ENCODE measurements at places on chromosomes 12 and 14. TPM values are rescaled to one million over a fixed set of nuclear protein-coding genes. Genes with fewer than 3 reads are reported as not detected.

REP15 gene
- 2.4 TPM for total RNA-seq

CKAP4 gene
- 56.7 TPM for total RNA-seq

PLEKHD1 gene
- total RNA-seq = not detected

PRB4 gene
- not detected for total RNA-seq

DNA sequence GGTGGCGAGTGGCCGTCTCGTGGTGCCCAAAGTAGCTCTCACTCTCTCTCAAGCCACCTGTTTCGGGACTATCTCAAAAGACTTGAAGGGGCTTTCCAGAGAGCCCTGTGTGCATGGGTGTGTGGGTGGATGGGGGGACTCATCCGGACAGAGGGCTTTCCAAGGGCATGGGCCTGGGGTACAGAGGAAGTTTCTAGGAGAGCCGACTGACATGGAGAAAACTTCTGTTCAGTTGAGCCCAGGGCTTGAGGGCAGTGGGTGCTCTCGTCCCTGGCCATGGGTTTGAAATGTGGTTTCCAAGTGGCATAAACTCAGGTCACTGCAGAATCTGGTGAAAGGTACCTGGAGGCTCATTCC lies 47.4 kb upstream of the MEG3 start:
- H3K4me1 ChIP-seq = peaks cover 2% of the 10 kb centered on the region
- H3K27ac ChIP-seq = no peak overlapping the region
- no peak for DNase-seq
- H3K36me3 ChIP-seq = no peaks in the 10 kb centered on the region

DNA sequence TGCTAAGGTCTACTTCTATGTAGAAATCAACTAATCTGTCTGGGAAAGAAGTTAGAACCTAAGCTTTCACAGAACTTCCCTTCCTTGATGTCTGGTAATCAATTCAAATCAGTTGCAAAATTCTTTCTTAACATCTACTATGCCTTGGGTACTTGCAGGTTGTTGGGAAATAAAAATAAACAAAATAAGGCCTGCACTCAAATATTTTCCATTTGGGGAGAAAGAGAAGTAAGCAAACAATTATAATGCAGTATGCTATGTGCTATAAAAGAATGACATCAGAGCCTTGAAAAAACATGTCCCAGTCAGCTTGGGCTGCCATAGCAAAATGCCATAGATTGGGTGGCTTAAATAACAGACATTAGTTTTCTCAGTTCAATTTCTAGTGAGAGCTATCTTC lies 425.9 kb upstream of the DCN start:
- H3K27me3 ChIP-seq = no peaks in the 10 kb centered on the region
- H3K36me3 ChIP-seq = no peaks in the 10 kb centered on the region
- no peak for DNase-seq
- H3K27ac ChIP-seq = no peak overlapping the region
- no peak overlapping the region for H3K4me3 ChIP-seq
- H3K4me1 ChIP-seq = no peaks in the 10 kb centered on the region

- no peak overlapping the region for H3K27ac ChIP-seq
- DNase-seq = no peak
- H3K4me1 ChIP-seq = no peaks in the 10 kb centered on the region
- no peaks in the 10 kb centered on the region for H3K27me3 ChIP-seq
- H3K4me3 ChIP-seq = no peak overlapping the region
- no peaks in the 10 kb centered on the region for H3K36me3 ChIP-seq
Measured at GRCh38 chr14:100370003-100370402, 46.9 kb downstream of the SLC25A47 start.

GRCh38 chr14:46596236-46596635 lies 55.3 kb downstream of the RPL10L start:
- no peaks in the 10 kb centered on the region for H3K27me3 ChIP-seq
- no peaks in the 10 kb centered on the region for H3K36me3 ChIP-seq
- no peak overlapping the region for H3K27ac ChIP-seq
- no peak overlapping the region for H3K4me3 ChIP-seq

- H3K4me1 ChIP-seq = peaks cover 9% of the 10 kb centered on the region
- H3K4me3 ChIP-seq = no peak overlapping the region
- H3K36me3 ChIP-seq = no peaks in the 10 kb centered on the region
Measured at GRCh38 chr12:53101266-53101665, 2.0 kb upstream of the SOAT2 start.

GRCh38 chr12:76030341-76031080 lies 1.1 kb downstream of the PHLDA1 start:
- peaks cover 5% of the 10 kb centered on the region for H3K4me1 ChIP-seq
- H3K4me3 ChIP-seq = peak overlapping the region; percentile 56
- H3K36me3 ChIP-seq = no peaks in the 10 kb centered on the region

GRCh38 chr12:111741235-111741812 lies 25.4 kb upstream of the ALDH2 start:
- H3K27ac ChIP-seq = peak overlapping the region; percentile 38
- no peaks in the 10 kb centered on the region for H3K36me3 ChIP-seq
- no peak overlapping the region for H3K4me3 ChIP-seq

DNA sequence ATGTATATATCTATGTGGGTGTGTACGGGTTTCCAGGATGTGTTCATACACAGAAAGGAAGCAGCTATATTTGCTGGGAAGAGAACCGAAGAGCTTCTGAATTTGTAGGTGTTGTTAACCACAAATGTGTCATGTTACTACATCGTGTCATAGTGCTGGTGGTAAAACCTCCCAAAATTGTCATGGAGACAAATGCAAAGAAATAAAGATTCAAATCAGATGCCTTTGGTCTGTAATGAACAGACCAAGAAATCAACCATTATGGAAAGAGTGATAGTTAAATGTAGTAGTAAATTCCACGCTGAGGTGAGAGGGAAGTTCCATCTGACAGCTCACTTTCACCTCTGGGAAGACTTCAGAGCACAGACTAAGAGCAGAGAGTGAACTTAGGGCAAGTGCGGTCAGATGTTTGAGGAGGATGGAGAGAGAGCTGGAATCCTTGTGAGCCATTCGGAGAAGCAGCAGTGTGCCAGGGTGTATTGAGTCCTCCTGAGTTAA lies 487.5 kb downstream of the TMEM121 start:
- H3K27me3 ChIP-seq = no peaks in the 10 kb centered on the region
- no peak overlapping the region for H3K27ac ChIP-seq
- H3K36me3 ChIP-seq = no peaks in the 10 kb centered on the region
- H3K4me3 ChIP-seq = no peak overlapping the region
- no peak for DNase-seq

- H3K27ac ChIP-seq = no peak overlapping the region
- DNase-seq = peak; percentile 8
- no peak overlapping the region for H3K4me3 ChIP-seq
- peaks cover 8% of the 10 kb centered on the region for H3K4me1 ChIP-seq
- no peaks in the 10 kb centered on the region for H3K27me3 ChIP-seq
Measured at GRCh38 chr14:101101456-101102056, 198.0 kb upstream of the RTL1 start.

DNA sequence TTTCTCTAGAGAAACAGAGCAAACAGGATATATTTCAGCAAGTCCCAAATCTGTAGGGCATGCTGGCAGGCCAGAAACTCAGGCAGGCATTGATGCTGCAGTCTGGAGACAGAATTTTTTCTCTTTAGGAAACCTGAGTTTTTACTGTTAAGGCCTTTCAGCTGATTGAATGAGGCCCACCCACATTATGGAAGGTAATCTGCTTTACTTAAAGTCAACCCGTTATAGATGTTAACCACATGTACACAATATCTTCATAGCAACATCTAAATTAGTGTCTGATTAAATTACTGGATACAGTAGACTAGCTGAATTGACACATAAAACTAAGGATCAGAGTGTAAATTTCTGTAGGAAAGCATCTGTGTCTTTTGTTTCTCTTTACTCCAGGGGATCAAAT lies 65.2 kb downstream of the SRGAP1 start:
- no peak overlapping the region for H3K27ac ChIP-seq
- H3K36me3 ChIP-seq = no peaks in the 10 kb centered on the region
- peaks cover 5% of the 10 kb centered on the region for H3K4me1 ChIP-seq
- H3K4me3 ChIP-seq = no peak overlapping the region

DNA sequence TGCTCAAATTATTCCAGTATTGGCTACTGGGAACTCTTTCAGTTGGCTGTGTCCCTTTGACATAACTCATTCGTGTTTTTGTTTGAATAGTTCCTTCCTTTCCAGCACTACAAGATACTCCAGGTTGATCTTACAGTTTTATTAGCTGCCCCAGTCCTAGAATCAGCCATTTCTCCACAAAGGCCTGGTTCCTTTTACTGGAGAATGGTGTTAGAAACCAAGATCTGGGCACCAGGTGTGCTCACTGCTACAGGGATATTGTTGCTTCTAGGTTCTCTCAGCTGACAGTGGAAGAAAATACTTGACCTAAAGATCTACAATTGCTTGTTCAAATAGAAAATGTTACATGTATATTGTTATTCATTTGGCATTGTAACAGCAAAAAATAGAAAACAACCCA lies 21.9 kb downstream of the CDK17 start:
- DNase-seq = no peak
- H3K4me3 ChIP-seq = no peak overlapping the region
- no peaks in the 10 kb centered on the region for H3K27me3 ChIP-seq
- H3K36me3 ChIP-seq = no peaks in the 10 kb centered on the region
- H3K27ac ChIP-seq = no peak overlapping the region
- H3K4me1 ChIP-seq = peaks cover 4% of the 10 kb centered on the region

DNA sequence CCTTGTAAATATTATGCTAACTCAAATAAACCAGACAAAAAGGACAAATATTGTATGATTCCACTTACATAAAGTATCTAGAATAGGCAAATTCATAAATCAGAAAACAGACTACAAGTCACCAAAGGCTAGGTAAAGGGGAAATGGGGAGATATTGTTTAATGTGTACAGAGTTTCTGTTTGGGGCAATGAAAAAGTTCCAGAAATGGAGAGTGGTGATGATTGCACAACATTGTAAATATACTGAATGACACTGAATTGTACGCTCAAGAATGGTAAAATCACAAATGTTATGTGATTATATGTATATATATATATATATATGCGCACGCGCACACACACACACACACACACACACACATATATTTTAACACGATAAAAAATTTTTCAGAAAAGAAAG lies 182.5 kb downstream of the SLC2A13 start:
- H3K27me3 ChIP-seq = no peaks in the 10 kb centered on the region
- H3K27ac ChIP-seq = no peak overlapping the region

GRCh38 chr14:60631842-60632241 lies 17.4 kb downstream of the SIX1 start:
- no peak overlapping the region for H3K27ac ChIP-seq
- DNase-seq = no peak
- H3K36me3 ChIP-seq = no peaks in the 10 kb centered on the region
- no peaks in the 10 kb centered on the region for H3K4me1 ChIP-seq

DNA sequence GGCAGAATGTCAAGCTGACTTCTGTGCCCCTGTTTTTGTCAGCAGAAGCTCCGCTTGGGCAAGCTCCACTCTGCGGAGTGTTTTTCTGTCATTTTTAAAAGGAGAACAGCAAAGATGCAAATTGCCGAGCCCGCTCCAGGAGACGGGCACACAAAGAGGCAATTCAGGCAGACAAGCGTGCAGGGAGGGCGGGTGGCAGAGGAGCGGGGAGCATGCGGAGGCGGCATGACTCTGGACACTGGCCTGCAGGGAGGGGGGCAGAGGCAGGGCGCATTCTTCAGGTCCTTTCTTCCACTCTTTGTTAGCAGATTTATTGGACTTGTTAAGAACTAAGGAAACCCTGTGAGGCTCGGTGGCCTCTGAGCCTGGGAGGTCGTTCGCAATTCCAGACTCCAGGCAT lies 187.3 kb upstream of the RMST start:
- H3K4me1 ChIP-seq = no peaks in the 10 kb centered on the region
- no peaks in the 10 kb centered on the region for H3K27me3 ChIP-seq
- no peak for DNase-seq
- no peak overlapping the region for H3K27ac ChIP-seq

GRCh38 chr12:102913453-102914226 lies 3.4 kb downstream of the PAH start:
- H3K4me3 ChIP-seq = no peak overlapping the region
- DNase-seq = no peak
- no peaks in the 10 kb centered on the region for H3K36me3 ChIP-seq
- no peak overlapping the region for H3K27ac ChIP-seq
- no peaks in the 10 kb centered on the region for H3K4me1 ChIP-seq
- H3K27me3 ChIP-seq = no peaks in the 10 kb centered on the region

DNA sequence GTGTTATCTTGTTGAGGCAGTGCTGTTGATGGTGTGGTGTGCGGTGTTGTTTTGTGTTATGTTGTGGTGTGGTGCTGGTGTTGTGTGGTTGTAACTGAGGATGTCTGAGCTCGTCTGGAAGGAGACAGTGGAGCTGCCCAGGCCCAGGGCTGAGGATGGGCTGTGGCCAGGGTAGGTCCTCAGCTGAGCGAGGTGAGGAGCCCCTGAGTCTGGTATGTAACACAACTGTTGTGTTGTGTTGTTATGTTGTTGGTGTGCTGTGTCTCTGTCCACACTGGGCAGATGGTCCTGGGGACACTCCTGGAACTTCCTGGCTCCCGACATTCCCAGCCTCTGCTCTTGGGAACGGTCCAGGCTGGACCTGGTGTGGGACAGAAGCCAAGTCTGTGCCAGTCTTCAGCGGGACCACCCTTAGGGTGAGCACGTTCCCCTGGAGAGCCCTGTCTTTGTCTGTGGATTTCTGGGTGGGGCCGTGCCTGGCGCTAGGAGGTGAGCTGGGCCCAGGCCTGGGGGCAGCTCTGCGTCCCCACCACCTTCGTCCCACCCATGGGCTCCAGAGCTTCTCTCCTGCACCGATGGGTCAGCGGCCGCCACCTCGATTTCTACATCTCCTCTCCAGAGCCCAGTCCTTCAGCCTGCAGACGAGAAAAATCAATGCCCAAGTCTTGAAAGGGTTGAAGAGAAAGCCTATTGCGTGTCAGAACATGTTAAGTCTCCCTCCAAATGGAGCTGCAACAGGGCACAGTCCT lies 27.4 kb upstream of the SFSWAP start:
- H3K4me3 ChIP-seq = no peak overlapping the region
- H3K4me1 ChIP-seq = no peaks in the 10 kb centered on the region
- H3K27ac ChIP-seq = no peak overlapping the region

DNA sequence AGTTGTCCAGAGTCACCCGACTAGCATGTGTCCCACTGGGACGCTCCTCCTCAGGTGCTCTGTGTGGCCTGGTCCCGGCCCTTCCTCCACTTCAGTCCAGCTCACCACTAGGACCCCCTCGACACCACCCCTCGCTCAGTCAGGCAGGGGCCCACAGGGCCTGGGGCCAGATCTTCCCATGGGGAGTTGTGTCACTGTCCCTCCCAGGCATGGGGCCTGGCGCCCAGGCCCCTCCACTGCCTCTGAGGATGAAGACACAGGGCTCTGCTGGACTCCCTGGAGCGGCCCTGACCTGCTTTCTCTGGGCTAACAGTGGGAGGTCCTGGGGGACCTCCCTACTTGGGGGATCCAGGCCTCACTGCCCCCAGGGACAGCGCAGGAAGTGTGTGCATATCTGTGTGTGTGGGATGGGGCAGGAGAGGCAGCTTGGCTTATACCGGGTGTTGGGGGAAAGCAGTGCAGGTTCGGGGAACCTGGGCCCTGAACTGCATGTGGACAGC lies 43.8 kb downstream of the KRT80 start:
- peaks cover 9% of the 10 kb centered on the region for H3K4me1 ChIP-seq
- H3K27ac ChIP-seq = no peak overlapping the region
- H3K27me3 ChIP-seq = no peaks in the 10 kb centered on the region
- no peaks in the 10 kb centered on the region for H3K36me3 ChIP-seq

DNA sequence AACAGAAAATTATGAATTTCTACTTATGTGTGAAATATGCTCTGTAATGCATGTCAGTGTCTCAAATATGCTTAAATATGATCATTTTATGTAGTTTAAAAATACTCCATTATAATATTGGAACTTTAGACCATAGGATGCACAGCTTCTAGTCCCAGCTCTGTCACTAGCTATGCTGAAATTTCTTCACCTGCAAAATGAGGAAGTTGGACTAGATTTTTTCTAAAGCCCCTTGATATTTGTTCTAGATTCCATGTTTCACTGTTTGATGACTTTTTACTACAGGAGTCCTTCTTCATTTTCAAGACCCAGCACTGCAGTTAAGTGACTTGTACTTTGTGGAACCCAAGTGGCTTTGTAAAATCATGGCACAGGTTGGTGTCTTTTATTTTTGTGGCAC lies 90.1 kb downstream of the LRRK2 start:
- H3K4me1 ChIP-seq = no peaks in the 10 kb centered on the region
- H3K27me3 ChIP-seq = no peaks in the 10 kb centered on the region
- no peaks in the 10 kb centered on the region for H3K36me3 ChIP-seq
- DNase-seq = no peak
